Mesendoderm (in vitro differentiated cells): ENCODE measurements at places on chromosomes 1 and 21.

GRCh38 chr1:4656533-4657140 lies 2.2 kb downstream of the AJAP1 start:
- no peak overlapping the region for H3K4me3 ChIP-seq
- DNase-seq: no peak
- peaks cover 18% of the 10 kb centered on the region for H3K27me3 ChIP-seq
- H3K27ac ChIP-seq: no peak overlapping the region
- H3K4me1 ChIP-seq: peaks cover 7% of the 10 kb centered on the region

DNA sequence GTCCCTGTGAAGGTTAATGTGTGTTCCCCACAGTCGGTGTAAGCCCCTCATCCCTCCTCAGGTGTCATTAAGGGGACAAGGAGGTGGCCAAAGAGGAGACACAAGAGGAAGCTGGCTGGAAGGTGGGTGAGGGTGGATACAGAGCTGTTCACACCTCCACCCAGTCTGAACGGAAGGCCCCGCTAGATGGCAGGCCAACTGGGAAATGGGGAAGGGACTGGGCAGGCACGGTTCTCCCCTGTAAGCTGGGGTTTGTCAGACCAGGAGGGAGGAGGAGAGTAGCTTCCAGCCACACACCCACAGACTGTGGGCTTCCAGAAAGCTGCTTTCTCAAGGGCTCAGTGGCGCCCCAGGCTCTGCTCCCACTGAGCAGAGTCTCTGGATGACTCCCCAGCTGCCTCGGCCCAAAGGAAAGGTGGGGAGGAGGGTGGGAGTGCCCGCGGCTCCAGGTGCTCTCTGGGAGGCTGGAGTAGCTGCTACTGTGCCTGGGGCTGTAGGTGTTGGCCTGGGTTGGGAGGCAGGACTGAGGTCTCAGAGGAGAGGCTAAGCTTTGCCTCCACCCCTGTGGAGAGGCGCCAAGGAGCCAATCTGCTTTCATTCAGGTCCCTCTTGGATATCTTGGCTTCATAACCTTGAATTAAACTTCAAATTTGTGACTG lies 41.2 kb downstream of the PCP4 start:
- H3K27me3 ChIP-seq: no peaks in the 10 kb centered on the region
- H3K4me3 ChIP-seq: no peak overlapping the region
- no peaks in the 10 kb centered on the region for H3K36me3 ChIP-seq
- no peaks in the 10 kb centered on the region for H3K4me1 ChIP-seq
- peak; percentile 59 for DNase-seq

DNA sequence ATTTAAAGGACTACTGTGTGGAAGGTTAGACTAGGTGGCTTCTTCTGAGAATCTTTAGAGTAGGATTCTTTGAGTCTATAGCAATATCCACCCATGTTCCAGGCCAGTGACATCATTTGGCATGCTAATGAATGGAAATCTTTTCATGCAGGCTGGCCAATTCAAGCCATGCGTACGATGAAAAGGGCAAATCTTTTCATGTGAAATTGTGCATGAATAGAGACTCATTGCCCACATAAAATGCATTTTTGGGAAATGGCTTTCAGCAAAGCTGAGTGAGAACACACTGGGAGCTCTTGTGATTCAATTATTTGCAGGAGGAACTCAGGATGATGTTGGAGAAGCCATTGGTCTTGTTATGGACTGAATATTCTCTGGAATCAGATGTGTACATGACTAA lies 324.9 kb upstream of the DAB1 start:
- no peaks in the 10 kb centered on the region for H3K36me3 ChIP-seq
- no peaks in the 10 kb centered on the region for H3K27me3 ChIP-seq
- DNase-seq: no peak
- H3K4me1 ChIP-seq: no peaks in the 10 kb centered on the region
- no peak overlapping the region for H3K4me3 ChIP-seq

GRCh38 chr1:117633068-117633345 lies 27.2 kb downstream of the TENT5C start:
- no peak overlapping the region for H3K4me3 ChIP-seq
- no peak overlapping the region for H3K27ac ChIP-seq
- no peak for DNase-seq
- no peaks in the 10 kb centered on the region for H3K27me3 ChIP-seq

DNA sequence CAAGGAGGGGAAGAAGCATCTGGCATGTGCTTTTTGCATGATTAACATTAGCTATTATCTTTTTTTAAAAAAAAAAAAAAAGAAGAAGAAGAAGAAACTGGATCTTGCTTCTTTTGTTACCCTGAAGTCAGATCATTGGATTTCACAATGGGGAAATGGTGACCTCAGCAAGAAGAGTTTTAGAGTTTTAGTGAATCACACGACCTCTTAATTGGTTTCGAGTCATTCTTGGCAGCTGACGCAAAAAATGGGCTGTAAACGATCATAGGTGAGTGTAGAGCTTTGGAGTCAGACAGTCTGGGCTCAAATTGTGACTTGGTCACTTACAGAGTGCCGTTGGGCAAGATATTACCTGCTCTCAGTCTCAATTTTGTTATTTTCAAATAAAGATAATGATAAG lies 33.3 kb upstream of the PGBD5 start:
- H3K4me1 ChIP-seq: no peaks in the 10 kb centered on the region
- H3K36me3 ChIP-seq: no peaks in the 10 kb centered on the region
- no peak overlapping the region for H3K4me3 ChIP-seq
- H3K27ac ChIP-seq: no peak overlapping the region
- H3K27me3 ChIP-seq: no peaks in the 10 kb centered on the region
- no peak for DNase-seq

DNA sequence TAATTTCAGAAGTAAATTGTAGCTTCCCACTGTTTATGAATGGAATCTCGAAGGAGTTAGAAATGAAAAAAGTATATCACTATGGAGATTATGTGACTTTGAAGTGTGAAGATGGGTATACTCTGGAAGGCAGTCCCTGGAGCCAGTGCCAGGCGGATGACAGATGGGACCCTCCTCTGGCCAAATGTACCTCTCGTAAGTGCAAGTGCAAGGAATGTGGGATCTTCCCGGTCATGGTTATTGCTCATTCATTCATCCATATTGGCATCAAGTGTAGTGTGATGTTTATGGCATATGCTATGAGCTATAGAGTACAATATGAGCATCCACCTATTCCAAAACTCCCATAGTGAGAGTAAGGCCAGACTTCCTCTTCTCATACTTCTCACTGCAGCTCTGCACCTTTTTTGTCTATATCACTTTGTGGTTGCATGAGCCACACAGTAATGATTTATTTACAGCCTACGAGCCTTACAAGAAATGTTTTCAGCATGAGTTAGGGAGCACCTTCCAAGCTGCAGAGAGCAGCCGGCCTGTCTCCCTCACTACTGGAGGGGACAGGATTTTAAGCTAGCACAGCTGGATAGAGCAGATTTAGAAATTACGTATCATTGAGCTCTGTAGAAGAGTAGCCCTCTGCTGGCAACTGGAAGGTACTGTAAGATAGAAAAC lies 24.9 kb upstream of the CR1L start:
- no peaks in the 10 kb centered on the region for H3K36me3 ChIP-seq
- no peaks in the 10 kb centered on the region for H3K4me1 ChIP-seq
- H3K4me3 ChIP-seq: no peak overlapping the region

DNA sequence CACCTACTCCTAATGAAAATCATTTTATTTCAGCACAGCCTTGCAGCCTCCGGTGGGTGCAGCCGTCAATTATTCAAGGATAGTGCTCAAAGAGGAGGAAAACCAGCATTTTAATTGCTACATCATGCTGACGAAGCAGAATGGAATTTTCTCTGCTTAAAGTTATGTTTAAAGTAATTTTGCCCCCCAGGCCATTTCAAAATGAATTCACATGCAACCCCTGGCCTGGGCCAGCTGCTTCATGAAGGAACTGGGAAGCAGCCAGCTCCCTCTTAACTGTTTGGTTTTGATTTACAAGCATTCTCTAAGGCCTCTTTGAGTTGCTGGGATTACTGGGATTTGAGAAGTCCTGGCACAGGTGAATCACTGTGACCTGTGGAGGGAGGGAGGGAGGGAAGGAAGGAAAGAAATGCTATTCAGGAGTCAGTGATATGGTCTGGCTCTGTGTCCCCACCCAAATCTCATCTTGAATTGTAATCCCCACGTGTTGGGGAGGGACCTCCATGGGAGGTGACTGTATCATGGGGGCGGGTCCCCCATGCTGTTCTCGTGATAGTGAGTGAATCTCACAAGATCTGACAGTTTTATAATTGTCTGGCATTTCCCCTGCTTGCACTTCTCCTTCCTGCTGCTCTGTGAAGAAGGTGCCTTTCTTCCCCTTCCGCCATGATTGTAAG lies 66.0 kb downstream of the PGBD5 start:
- no peaks in the 10 kb centered on the region for H3K27me3 ChIP-seq
- no peak overlapping the region for H3K27ac ChIP-seq
- H3K4me3 ChIP-seq: no peak overlapping the region
- DNase-seq: peak; percentile 32

- H3K27me3 ChIP-seq: no peaks in the 10 kb centered on the region
- H3K27ac ChIP-seq: no peak overlapping the region
- H3K4me1 ChIP-seq: no peaks in the 10 kb centered on the region
- peaks cover 39% of the 10 kb centered on the region for H3K36me3 ChIP-seq
- DNase-seq: peak; percentile 80
These were observed 19.4 kb downstream of the ENO1 start for GRCh38 chr1:8858888-8859706.

DNA sequence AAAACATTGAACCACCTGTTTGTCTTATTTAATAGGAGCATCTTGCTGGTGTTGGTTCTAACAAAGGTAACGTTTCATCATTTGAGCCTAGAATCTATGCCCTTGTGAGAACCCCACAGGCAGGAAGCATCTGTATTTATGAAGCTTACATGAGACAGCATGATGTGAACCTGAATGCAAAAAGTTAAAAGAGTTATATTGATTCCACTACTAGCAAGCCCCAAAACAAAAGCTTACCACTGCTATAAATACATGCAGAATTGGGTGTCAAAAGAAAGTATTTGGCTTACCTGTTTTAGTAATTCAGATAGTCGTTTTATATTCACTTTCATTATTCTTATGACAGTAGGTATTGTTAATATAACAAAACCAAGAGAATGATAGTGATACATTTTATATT lies 301.2 kb upstream of the ADGRL2 start:
- H3K4me3 ChIP-seq: no peak overlapping the region
- no peaks in the 10 kb centered on the region for H3K27me3 ChIP-seq
- no peak overlapping the region for H3K27ac ChIP-seq
- H3K4me1 ChIP-seq: no peaks in the 10 kb centered on the region
- no peak for DNase-seq
- H3K36me3 ChIP-seq: no peaks in the 10 kb centered on the region

DNA sequence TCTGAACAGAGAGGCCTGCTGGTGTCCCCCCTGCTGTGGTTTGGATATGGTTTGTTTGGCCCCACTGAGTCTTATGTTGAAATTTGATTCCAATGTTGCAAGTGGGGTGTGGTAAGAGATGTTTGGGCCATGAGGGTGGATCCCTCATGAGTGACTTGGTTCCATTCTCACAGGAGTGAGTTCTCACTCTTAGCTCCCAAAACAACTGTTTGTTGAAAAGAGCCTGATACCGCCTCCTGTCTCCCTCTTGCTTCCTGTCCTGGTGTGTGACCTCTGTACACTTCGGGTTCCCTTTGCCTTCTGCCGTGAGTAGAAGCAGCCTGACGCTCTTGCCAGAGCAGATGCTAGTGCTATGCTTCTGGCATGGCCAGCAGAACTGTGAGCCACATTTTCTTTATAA lies 60.5 kb downstream of the C21orf91 start:
- no peaks in the 10 kb centered on the region for H3K36me3 ChIP-seq
- H3K27me3 ChIP-seq: no peaks in the 10 kb centered on the region
- DNase-seq: no peak
- H3K4me3 ChIP-seq: no peak overlapping the region
- H3K4me1 ChIP-seq: no peaks in the 10 kb centered on the region
- no peak overlapping the region for H3K27ac ChIP-seq

GRCh38 chr1:111729946-111730681 lies 9.1 kb downstream of the INKA2 start:
- no peak for DNase-seq
- H3K4me3 ChIP-seq: no peak overlapping the region
- H3K4me1 ChIP-seq: peaks cover under 1% of the 10 kb centered on the region
- no peaks in the 10 kb centered on the region for H3K27me3 ChIP-seq
- H3K36me3 ChIP-seq: no peaks in the 10 kb centered on the region

DNA sequence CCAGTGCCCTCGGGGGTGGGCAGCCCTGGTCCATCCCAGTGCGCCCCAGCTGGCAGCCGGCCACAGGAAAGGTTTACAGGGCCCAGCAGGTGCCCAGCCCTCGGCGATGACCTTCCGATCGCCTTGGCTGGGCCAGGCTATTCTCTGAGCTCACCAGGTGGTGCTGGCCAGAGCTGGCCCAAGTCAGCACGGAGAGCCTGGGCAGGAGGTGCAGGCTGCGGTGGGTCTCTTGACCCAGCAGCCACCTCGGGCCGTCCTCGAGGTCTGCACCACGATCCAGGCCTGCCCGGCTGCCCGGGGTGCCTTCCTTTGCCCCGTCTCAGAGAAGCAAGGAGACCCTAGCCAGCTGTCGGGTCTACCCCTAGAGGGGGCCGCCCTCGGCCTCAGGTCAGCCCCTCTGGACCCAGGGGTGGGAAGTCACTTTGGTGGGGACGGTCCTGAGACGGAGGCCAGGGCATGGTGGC lies 370 bp downstream of the PERM1 start:
- H3K4me3 ChIP-seq: no peak overlapping the region
- H3K27ac ChIP-seq: no peak overlapping the region
- peaks cover 2% of the 10 kb centered on the region for H3K27me3 ChIP-seq
- no peaks in the 10 kb centered on the region for H3K4me1 ChIP-seq

GRCh38 chr1:236051242-236051791 lies 13.6 kb downstream of the NID1 start:
- no peaks in the 10 kb centered on the region for H3K27me3 ChIP-seq
- no peaks in the 10 kb centered on the region for H3K36me3 ChIP-seq
- no peak overlapping the region for H3K4me3 ChIP-seq
- no peak overlapping the region for H3K27ac ChIP-seq
- peak; percentile 44 for DNase-seq
- H3K4me1 ChIP-seq: peaks cover 3% of the 10 kb centered on the region

DNA sequence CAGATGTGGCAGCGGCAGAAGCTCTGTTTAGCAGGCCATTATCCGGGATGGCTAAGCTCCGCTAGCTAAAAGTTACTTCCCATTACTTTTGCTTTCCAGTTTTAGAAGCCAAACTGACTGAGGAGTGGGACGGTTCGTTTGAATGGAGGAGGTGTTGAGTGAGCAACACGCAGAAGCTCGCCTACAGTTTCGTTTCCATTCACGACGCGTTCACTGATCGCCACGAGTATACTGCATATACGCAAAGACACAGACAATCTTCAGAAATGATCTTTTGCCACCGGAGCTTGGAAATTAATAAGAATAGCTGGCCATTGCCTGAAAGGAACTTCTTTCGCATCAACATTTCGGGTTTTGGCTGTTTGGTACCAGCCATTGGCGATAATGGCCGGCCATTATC lies 14.6 kb downstream of the SON start:
- no peak overlapping the region for H3K4me3 ChIP-seq
- H3K27me3 ChIP-seq: no peaks in the 10 kb centered on the region
- no peak for DNase-seq
- H3K4me1 ChIP-seq: no peaks in the 10 kb centered on the region
- peaks cover 29% of the 10 kb centered on the region for H3K36me3 ChIP-seq

DNA sequence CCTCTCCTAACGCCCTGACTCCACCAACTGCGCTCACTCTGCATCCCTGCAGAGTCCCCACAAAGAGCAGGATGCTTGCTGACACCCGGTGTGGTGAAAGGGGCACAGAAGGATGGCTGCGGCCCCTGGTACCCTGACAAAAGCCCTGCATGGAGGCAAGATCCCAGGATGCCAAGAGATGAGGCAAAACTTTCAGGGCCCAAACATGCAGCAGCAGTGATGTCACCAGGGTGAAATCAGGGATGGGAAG lies 36.6 kb downstream of the SLC9A1 start:
- no peaks in the 10 kb centered on the region for H3K36me3 ChIP-seq
- H3K4me1 ChIP-seq: no peaks in the 10 kb centered on the region
- H3K4me3 ChIP-seq: no peak overlapping the region
- no peak overlapping the region for H3K27ac ChIP-seq
